ENCODE measurements at places on chromosomes 4 and X.

- no peak for DNase-seq
Measured at GRCh38 chr4:2797545-2798305, 4.8 kb downstream of the SH3BP2 start.

DNA sequence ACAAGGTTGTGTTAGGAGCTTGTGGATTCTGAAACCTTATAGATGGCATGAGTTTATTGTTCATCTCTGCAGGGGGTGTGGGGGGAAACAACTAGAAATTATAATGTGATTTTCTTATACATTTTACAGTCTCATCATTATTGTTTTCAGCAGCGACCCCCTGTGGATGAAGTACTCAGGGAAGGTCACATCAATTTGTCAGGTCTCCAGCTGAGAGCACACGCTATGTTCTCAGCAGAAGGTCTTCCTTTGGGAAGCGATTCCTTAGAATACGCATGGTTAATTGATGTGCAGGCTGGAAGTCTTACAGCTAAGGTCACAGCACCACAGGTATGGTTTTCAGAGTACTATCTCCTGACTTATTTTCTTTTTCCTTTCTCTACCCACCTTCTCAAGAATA, 72.2 kb downstream of the BLTP1 start:
- DNase-seq = peak; percentile 47

GRCh38 chr4:140529434-140529833, 5.5 kb downstream of the ELMOD2 start:
- DNase-seq = no peak

DNA sequence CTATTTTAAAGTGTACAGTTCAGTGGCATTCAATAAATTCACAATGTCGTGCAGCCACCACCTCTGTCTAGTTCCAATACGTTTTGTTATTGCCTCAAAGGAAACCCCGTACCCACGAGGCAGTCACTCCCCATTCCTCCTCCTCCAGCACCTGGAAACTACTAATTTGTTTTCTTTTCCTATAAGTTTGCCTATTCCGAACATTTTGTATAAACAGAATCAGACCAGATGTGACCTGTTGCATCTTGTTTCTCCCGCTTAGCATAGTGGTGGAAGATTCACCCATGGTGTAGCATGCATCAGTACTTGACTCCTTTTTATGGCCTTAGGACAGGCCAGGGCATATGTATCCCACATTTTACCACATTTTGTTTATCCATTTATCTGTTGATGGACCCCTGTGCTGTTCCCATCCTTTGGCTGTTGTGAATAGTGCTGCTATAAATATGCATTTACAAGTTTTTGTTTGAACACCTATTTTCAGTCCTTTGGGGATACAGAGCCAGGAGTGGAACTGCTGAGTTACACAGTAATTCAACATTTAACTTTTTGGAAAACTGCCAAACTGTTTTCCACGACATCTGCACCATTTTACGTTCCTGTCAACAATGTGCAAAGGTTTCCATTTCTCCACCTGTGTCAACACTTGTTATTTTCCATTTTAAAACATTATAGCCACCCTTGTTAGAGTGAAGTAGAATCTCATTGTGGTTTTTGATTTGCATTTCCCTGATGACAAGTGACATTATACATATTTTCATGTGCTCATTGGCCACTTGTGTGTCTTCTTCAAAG, 57.8 kb upstream of the STX18 start:
- DNase-seq = no peak

DNA sequence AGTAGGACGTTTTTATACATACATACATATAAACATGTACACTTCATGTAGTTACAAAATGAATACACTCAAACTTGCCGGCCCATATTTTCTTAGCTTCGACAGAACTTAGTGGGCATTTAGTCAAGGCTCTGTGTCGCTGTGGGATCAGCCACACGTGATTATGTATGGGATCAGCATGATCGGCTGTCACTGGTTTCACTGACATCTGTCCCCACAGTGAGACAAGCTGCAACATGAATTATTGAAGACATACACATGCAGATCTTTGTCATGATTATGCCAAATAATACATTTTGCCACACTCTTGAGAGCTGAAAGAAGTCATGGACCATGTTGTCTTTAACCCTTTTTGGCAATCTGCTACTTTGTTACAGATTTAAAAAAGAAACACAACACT, 38.2 kb upstream of the NAA11 start:
- peak; percentile 47 for DNase-seq

DNA sequence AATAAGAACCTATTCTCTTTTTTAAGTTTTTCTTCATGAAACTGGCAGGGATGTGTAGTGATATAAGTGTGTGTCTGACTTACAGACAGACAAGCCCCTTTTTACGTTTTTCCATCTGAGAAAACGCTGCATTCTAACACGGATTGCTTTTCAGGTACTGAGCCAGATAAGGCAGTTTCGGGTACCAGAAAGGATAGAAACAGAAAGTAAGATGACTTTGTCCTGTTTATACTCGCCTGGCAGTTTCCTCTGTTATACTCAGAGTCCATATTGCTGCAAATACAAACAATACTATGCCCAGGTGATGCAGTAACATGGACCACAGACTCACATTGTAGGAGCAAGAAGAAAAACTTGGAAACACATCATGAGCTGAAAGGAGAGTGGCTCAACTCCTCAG, 2320.6 kb upstream of the AGA start:
- no peak for DNase-seq

- DNase-seq = no peak
Measured at GRCh38 chr4:189769131-189769530, 171.5 kb upstream of the FRG1 start.

DNA sequence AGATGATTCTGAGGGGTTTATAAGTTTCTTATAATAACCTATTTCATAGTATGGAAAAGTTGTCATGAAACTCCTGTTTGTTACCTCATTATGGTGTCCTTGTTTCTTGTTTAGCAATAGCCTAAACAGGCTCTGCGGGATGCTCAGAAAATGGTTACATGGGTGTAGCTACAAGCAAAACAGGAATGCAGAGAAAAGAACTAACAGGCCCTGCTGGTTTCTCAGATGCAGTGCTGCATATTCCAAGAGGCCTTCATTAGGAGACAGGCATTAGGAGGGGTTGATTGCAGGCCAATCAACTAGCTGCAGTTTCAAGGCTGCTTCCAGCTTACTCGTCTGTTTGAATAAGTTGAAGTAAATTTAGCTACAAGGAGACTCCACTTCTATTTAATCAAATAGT, 37.6 kb upstream of the HPGD start:
- no peak for DNase-seq

DNA sequence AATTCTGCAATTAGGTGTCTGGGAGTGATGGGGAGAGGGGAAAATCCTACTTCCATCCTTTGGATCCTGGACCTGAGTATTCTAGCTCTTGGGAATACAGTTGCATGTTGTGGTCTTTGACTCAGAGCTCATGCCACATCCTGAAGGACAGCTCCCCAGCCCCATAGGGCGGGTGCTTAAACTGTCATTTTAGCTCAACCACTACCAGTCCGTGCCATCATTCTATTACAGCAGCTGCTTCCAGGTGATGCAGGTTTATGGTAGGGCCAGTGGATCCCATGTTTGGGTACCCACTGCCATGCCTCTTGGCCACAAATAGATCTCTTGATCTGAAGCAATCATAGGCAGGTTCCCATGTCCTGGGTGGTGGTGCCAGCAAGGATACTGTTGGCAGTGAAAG, 34.7 kb downstream of the CCKAR start:
- DNase-seq = no peak

GRCh38 chr4:90069151-90069550, 58.0 kb upstream of the CCSER1 start:
- no peak for DNase-seq

DNA sequence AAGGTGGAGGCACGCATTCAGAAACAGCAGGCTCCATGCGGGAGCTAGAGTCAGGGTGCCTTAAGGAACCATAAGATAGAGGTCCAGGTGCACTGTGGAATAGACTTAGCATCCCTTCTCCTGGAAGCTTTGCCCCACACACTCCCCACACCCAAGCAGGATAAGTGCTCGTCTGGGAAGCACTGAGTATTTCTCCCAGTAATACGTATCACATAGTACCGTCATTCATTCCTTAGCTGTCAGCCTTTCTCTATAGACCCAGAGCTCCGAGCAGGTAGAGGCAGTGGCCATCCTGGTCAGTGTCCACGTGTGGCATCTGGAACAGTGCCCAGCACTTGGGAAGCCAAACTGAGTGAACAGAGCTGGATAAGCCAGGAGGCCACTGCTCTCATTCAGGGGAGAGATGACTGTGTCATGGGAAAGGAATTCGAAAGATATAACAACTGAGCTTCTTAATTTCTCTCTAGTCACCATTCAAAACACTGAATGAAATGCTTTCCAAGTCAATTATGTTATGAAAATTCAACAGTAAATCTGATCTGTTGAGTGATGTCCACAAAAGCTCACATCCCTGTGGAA, 9.9 kb downstream of the APBB2 start:
- DNase-seq = no peak

- no peak for DNase-seq
Measured at GRCh38 chr4:70660106-70660505, 6.2 kb downstream of the JCHAIN start.

DNA sequence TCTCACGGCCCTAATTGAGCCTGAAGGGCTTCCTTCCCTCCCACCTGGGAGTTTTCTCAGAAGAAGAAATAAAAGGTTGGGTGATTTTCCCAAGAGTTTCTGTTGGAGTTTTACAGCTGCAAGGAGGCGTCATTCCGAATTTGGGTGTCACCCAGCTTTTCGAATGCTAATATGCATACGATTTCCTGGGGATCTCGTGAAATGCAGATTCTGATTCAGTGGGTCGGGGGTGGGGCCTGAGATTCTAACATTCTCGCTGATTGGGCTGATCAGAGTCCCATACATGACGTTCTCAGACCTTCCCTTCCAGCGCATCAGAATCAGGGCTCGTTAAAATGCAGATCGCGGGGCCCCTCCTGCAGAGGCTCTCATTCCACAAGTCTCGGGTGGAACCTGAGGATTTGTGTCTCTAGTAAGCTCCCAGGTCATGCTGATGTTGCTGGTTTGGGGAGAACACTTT, 125.8 kb upstream of the STX18 start:
- no peak for DNase-seq

GRCh38 chr4:140707325-140707724, 48.9 kb downstream of the TBC1D9 start:
- DNase-seq = no peak

- peak; percentile 35 for DNase-seq
Measured at GRCh38 chrX:118115953-118116712, 477 bp downstream of the KLHL13 start.

GRCh38 chr4:96677499-96677898, 837.6 kb downstream of the PDHA2 start:
- DNase-seq = no peak

- no peak for DNase-seq
Measured at GRCh38 chr4:32798471-32799159, 2078.4 kb downstream of the PCDH7 start.

GRCh38 chr4:162163892-162164759, at the start of gene FSTL5:
TSS of gene FSTL5 (minus strand) at chr4:162164000. CDS start at chr4:162111396, 52,604 bp downstream.
- peak; percentile 89 for DNase-seq

- DNase-seq = no peak
Measured at GRCh38 chr4:109451544-109452273, 18.1 kb downstream of the SEC24B start.
